BJ (cell line): ENCODE measurements at places on chromosomes 6 and 20. TPM values are rescaled to one million over a fixed set of nuclear protein-coding genes. Genes with fewer than 3 reads are reported as not detected.

The HDGFL1 gene
- polyA plus RNA-seq: not detected in 2 replicates

The OR2H2 gene
- polyA plus RNA-seq: not detected in 2 replicates

The CDH4 gene
- polyA plus RNA-seq: 0.81 and 1.5 TPM in 2 replicates

The CST2 gene
- not detected in 2 replicates for polyA plus RNA-seq

The SIRPG gene
- not detected in 2 replicates for polyA plus RNA-seq
